Thoracic aorta (tissue), 2 donors: ENCODE measurements at places on chromosomes 11 and 22. TPM values are rescaled to one million over a fixed set of nuclear protein-coding genes. Genes with fewer than 3 reads are reported as not detected.

CDC42BPG gene
- total RNA-seq: 0.68 TPM

GUCY1A2 gene
- 9.4 TPM for total RNA-seq

B3GAT1 gene
- total RNA-seq: 0.71 TPM

TTC28 gene
- total RNA-seq: 94.2 TPM

ARHGAP42 gene
- 13.8 TPM for total RNA-seq

ARHGAP20 gene
- total RNA-seq: 3.5 TPM

ANO9 gene
- 2.7 TPM for total RNA-seq
